Anterior cingulate cortex (tissue), 58 donors: ENCODE measurements at places on chromosomes 13 and 19.

DNA sequence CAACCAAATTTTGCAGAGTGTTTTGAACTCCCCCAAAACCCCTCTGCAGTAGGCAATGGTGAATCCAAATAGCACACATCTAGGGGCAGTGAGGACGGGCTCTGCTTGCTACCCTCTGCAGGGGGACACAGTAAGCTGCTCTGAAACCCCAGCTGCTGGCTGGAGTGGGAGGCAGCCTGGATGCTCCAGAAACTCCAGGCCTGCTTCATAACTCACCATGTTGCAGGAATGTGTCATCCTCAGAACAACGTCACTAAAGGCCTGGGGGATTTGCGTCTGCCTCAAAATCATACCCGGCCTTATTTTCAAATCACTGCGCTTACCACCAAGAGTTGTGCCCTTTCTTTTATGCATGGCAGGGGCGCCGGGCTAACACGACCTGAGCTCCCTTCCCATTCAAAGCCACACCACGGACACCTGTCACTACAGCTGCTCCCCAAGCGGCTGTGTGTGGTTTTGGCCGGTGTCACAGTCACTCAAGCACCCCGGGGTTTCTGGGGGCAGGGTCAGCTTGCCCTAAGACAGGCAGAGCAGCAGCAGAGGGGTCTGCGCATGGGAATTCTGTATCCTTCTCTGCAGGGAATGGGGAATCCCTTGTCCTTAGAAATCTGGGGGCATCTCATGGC lies 93.9 kb downstream of the TSHZ3 start:
- no peak for DNase-seq

GRCh38 chr13:93925990-93926389 lies 553.5 kb downstream of the DCT start:
- DNase-seq: no peak

DNA sequence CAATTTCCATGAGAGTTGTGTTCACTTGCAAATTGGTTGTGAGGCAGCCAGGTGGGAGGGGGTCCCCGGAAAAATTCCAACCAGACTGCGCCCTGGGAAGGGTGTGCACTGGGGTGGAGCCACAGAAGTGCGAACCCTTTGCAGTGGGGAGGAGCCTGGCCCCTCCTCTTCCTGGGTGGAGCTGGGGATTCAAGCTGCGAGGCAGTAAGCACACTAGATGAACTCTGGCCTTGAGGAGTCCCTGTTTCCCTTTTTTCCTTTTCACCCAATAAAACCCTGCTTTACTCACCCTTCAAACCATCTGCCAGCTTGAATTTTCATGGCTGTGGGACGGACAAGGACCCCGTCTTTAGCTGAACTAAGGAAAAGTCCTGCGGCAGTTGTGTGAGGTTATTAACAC lies 31.0 kb upstream of the MBNL2 start:
- DNase-seq: no peak

- no peak for DNase-seq
Observed at GRCh38 chr19:34490141-34490766, 8.7 kb downstream of the WTIP start.

GRCh38 chr19:18435842-18436670 lies 1.9 kb downstream of the ISYNA1 start:
- no peak for DNase-seq

DNA sequence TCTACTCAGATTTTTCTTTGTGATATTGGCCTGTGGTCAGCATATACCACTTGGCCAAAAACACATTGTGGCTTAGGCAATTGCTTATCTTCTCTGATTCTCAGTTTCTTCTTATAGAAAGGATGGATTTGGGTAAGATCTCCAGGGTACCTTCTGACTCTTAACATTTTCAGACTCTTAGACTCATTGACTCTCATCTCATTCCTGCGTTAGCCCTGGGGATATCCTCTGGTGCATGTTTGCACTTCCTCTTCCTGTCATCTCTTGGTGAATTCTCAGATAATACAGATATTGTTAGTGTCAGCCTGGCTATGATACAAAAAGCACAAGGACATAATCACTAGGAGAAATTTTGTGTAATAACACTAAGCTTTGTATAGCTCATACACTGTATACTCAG lies 492.5 kb upstream of the GPC6 start:
- no peak for DNase-seq

- DNase-seq: no peak
Observed at GRCh38 chr19:32869966-32870573, 503 bp upstream of the SLC7A9 start.

- no peak for DNase-seq
Observed at GRCh38 chr13:35448465-35448864, 28.0 kb downstream of the MAB21L1 start.

GRCh38 chr13:71801165-71801760 lies 65.7 kb downstream of the DACH1 start:
- DNase-seq: no peak
